ENCODE measurements at places on chromosomes 2 and 18.

GRCh38 chr2:33614190-33614589 lies 15.1 kb upstream of the FAM98A start:
- no peak for DNase-seq

DNA sequence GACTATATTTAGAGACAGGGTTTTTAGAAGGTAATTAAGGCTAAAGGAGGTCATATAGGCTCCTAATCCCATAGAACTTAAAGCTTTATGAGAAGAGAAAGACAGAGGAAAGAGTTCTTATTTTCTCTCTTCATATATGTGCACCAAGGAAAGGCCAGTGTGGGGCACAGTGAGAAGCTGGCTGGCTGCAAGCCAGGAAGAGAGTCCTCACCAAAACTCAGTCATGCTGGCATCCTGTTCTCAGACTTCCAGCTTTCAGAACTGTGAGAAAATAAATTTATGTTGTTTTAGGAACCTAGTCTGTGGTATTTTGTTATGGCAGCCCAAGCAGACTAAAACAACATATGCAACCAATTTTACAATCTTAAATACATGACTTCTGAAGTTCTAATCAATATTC lies 31.5 kb upstream of the ATIC start:
- DNase-seq: no peak

DNA sequence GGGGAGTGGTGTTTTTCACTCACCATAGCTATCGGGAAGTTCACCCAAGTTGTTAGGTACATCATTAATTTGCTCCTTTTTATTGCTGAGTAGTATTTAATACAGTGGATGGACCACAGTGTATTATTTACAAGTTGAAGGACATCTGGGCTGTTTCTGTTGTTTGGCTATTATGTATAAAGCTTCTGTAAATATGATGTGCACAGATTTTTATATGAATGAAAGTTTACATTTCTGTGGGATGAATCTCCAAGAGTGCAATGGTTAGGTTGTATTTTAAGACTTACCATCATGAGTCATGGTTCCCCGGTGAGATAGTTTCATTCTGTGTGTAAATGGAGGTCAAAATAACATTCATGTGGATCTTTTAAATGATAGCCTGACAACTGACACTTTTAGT lies 337.4 kb downstream of the PTPRM start:
- peak; percentile 86 for DNase-seq

DNA sequence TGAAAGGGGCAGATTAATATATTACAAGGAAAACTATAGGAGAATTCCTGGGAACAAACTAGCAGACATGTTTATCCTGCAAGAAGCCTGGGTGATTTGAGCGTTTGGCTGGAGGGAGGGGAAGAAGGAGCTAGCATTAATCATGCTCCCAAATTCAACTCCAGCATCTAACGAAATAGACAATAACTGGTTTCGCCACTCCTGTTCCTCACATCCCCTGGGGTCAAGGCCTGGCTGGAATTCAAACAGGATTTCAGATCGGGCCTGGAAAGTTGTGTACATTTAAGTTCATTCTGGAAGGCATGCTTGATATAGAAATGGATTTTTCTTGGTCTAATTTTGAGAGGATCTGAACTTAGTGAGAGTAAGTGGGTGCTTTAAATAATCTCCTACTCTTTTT lies 126.1 kb upstream of the CTAGE1 start:
- no peak for DNase-seq

DNA sequence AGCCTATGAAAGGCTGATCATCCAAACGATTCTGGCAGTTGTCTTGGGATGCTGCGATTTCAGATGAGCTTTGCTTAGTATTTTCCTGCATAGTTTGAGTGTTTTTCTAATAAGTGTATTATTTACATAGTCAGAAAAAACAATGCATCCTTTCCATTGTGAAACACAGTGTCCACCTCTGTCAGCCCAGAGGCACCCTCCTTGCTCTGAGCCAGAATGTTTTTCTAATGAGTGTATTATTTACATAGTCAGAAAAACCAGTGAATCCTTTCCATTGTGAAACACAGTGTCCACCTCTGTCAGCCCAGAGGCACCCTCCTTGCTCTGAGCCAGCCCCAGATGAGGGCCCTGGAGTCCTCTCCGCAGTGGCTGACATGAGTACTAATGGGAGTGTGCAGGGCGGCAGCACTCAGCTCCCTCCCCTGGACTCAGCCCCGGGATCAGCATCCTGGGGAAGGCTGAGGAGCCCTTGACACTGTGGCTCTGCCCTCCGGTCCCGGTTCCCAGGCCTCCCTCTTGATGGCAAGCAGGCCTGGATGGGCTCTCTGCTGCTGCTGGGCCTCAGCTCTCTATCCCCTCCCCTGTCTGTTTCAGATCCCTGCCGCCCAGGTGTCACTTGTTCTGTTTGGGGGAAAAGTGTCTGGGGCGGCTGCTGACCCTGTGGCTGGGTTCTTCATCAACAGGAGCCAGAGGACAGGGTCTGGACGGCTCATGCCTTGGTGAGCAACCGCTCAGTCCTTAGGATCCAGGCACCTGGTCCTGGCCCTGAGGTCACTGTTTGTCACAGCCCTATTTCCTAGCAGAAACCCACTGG lies 5.9 kb downstream of the MFSD2B start:
- peak; percentile 86 for DNase-seq

DNA sequence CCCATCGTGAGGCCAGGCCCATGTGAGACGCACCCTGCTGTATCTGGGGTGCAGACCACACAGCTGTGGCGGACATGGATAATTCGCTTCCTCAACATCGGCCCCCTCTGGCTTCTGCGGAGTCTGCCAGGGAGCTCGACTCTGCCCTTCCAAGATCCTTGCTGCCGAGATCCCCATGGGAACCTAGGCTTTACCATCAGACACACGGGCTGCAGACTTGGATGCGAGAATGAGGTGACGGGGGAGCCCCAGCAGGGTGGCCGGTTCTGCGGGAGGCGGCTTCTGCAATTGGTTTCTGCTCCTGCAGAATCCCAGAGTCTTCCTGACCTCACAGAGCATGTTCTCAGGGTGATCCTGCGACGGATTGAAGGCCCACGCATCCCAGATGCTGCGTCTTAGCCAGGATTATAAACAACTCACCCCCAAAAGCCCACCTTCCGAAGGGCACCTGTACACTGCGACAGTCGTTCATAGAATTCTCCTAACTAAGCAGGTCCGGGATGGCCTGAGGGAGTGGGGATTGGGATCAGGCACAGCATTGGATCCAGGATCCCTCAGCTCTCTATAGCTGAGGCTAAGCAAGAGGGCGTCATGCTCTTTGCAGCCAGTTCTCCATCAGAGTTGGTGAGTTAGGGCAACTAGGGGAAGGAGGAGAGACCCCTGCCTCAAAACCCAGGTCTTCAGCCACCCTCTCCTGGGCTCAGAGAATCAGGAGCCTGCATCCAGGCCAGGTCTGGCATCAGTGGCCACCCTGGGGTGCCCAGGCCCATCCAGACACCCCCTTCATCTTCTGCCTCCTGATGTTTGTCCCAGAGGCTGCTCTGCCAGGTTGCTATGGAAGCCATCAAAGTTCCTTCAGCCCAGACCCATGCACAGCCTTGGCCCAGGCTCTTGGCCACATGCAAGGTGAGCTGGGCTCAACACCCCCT lies 74.7 kb upstream of the SNTG2 start:
- DNase-seq: no peak

DNA sequence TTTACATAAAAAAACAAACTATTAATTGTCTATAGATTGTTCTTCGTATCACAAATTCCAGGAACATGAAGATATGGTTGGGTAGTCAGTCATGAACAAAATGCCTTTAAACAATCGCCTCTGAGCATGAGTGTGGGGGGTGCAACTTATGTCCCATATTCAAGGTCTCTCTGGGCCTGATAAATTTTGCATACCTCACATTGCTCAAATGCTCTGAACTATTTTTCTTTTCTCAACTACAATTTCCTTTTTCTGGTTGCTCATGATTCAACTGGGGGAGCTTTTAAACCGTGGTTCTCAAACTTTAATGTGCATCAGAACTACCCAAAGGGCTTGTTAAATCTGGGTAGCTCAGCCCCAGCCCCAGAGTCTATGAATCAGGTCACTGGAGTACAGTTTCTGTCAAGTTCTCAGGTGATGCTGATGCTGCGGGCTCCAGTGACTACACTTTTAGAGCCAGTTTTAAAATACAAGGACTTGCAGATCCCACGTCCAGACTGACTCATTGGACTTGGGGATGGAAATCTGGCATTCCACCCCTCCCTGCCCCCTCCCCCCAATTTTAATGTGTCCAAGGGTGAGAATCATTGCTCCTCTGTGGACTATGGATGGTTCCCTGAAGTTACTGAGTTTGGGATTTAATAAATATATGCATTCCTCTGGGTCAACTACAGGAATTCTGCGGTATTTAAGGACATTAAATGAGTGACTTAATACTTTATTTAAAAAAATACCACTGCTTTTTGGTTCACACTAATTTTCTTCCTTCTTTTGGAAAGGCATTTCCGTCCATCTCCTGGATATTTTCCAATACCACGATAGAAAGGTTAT lies 1.5 kb upstream of the GPD2 start:
- DNase-seq: no peak

- no peak for DNase-seq
Observed at GRCh38 chr2:68772109-68772508, 37.5 kb downstream of the ARHGAP25 start.

DNA sequence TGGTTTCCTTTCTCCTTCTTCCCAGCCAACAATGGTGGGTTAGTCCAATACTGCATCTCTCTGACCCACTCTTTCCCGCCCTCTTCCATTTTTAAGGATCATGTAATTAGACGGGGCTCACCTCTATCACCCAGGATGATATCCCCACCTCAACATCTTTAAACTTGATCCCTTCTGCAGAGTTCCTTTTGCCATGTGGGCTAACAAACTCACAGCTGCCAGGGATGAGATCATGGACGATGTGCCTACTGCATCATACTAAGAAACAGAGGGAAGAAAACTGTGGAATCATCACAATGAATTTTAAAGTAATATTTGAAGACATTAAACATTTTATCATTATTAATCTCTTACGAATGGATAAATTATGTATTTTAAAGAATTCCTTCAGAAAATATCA lies 183.5 kb downstream of the RDH14 start:
- DNase-seq: no peak

GRCh38 chr18:5456577-5457461 lies 87.0 kb downstream of the EPB41L3 start:
- no peak for DNase-seq

DNA sequence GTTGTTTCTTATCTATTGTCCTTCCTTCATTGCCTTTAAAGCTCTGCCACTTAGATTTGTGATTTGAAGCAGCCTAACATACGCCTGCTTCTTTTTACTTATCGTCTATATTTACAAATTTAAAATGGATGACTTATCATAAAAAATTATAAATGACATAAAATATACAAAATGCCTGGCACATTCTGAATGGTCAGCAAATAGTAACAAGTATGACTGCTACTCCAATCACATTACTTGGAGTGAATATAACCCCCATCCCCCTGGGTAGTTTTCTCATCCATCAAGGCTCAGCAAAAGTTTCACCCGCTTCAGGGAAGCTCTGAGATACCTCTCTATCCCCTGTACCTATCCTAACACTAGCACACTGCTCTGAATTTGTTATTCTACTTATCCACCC lies 708.9 kb downstream of the ERBB4 start:
- DNase-seq: no peak

- no peak for DNase-seq
Observed at GRCh38 chr2:122863532-122863931, 1108.1 kb downstream of the TSN start.

GRCh38 chr2:85785027-85785822 lies 31.4 kb downstream of the ATOH8 start:
- DNase-seq: peak; percentile 65

DNA sequence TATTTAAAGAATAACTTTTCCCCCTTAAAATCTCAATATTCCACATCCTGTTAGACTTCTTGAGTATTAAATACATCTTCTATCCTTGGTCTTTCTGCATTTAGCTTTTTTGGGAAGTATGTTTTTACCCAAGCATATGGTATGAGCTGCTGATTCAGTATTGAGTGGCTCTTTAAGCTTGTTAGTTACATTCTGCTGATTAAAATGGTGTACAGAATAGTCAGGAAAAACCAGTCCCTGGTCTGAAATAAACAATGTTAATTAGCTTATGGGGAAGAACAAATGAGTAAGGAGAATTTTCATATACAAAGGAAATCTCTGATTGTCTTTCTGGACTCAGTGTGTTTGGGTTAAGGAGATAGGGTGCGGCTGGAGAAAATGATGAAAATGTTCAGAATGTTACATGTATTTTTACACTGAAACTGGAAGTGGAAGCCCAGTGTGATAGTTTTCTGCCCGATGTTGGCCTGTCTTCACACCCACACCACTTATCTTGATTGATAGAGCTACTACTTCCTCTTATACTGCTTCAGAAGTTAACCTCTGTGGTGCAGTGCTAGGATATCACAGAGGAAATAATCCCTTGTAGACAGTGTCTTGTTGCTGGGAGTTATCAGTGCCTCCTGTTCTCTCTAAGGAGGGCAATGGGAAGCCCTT lies 84.0 kb downstream of the MSH2 start:
- DNase-seq: peak; percentile 45

DNA sequence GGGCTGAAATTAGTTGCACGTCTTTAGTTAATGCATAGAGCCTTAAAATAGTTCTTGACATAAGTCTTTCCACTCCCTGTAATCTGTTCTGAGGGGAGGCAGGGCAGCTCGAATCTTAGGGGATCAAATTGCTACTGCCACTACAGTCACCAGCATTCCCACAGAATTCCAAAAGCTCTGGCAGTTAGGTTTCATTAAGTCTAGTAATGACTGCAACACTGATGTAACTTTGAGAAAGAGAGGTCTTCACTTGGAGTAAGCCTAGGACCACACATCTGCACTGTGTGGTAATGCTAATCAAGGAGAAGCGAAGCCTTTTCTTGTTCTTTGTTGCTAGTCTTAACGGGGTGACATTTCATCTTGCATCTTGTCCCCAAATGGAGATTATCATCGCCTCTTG lies 19.3 kb upstream of the NCK2 start:
- DNase-seq: no peak

- DNase-seq: no peak
Observed at GRCh38 chr18:78639006-78639950, 340.3 kb upstream of the SALL3 start.

DNA sequence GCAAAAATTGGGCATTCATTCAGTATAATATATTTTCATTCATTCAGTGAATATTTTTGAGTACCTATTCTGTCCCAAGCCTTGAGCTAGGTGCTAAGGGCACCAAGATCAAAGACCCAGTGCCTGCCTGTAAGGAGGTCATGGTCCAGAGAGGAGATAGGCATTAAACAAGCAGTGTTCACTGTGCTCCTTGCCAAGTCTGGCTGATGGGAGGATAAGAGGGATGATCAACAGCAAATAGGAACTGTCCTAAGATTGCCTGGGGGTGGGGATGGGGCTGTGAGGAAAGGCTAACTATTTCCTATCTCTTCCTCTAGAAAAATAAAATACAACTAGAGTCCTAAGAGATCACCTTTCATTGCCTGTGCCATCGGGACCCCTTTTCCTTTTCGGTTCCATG lies 60.4 kb downstream of the SETBP1 start:
- DNase-seq: no peak

DNA sequence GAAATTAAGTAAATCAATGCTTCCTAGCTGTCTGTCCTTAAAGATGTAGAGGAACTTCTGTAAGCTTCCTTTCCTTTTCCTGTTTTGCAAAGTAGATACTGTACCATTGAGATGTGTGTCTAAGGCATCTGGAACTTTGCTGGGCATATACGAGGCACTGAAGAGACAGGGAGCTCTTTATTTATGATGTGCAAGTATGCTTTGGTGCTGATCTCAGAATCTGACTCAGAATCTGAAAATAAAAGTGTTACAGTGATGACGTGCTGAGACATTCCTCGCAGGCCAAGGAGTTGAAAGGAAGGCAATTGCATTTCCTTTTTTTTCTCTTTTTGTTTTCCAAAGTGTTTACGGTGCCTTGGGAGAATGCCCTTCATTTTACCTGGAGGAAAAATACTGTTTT lies 230.9 kb upstream of the RGPD4 start:
- DNase-seq: peak; percentile 78

All from mesenchymal stem cell (in vitro differentiated cells and primary cell).